ENCODE measurements at places on chromosomes 11 and 22.

- H3K36me3 ChIP-seq: no peaks in the 10 kb centered on the region
- no peaks in the 10 kb centered on the region for H3K4me1 ChIP-seq
- no peak overlapping the region for H3K4me3 ChIP-seq
- DNase-seq: no peak
- no peak overlapping the region for H3K27ac ChIP-seq
These were observed 35.4 kb downstream of the HORMAD2 start for GRCh38 chr22:30115705-30116104.

DNA sequence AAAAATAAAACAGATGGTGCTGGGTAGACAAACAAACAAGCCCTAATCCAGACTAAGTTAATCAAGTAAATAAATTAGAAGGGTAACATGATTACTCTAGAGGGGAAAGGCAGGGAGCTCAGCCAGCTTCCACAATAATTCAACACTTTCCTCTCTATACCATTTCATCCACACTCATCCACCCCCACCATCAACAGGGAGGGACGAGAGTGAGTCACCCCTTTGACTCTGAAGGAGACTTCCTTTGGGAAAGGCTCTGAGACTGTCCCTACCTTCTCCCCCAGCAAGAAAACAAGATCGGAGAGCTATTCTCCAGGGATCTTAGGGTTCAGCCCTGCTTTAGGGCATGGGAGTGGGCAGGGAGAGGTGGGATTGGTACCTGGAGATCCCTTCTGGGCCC lies 33.1 kb downstream of the TRIM66 start:
- H3K27ac ChIP-seq: no peak overlapping the region
- H3K4me1 ChIP-seq: no peaks in the 10 kb centered on the region
- no peak for DNase-seq
- H3K36me3 ChIP-seq: peaks cover 65% of the 10 kb centered on the region

GRCh38 chr11:17640493-17641164 lies 78.7 kb upstream of the MYOD1 start:
- H3K27me3 ChIP-seq: no peaks in the 10 kb centered on the region
- H3K36me3 ChIP-seq: no peaks in the 10 kb centered on the region
- no peak overlapping the region for H3K27ac ChIP-seq
- no peaks in the 10 kb centered on the region for H3K4me1 ChIP-seq
- DNase-seq: no peak

DNA sequence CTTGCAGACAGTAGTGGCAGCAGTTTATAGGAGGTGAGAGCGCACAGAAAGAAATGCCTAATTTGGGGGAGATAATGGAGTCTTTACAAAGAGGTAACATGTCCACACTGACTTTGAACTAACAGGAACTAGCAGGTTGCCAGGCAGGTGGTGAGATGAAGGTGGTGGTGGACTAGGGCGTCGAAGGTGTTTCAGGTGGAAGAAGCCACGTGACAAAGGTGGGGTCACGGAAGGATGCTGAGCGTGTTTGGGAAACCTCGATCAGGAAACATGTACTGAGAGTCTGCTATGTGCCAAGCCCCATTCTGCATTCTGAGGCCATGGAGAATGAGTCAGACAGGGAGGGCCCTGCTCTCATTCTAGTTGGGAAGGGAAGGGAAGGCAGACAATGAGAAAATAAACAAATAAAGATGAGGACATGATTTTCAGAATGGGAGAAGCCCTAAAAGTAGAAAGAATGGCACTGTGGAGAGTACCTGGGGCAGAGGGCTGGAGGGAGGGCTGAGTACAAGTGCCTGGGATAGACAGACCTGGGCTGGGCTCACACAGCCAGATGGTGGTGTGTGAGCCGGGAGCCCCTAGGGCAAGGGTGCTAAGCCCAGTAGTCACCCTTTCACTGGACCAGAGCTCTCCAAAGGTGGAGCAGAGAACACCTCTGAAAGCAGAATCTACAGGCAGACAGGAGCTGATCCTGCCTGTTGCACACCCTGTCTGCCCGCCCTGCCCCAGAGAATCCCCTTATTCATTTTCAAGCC lies 16.2 kb upstream of the NNMT start:
- no peaks in the 10 kb centered on the region for H3K27me3 ChIP-seq
- no peaks in the 10 kb centered on the region for H3K36me3 ChIP-seq
- no peak overlapping the region for H3K27ac ChIP-seq
- H3K4me1 ChIP-seq: peaks cover 3% of the 10 kb centered on the region

GRCh38 chr11:70921804-70922203 lies 330.6 kb downstream of the SHANK2 start:
- H3K27ac ChIP-seq: no peak overlapping the region
- H3K27me3 ChIP-seq: no peaks in the 10 kb centered on the region
- no peak overlapping the region for H3K4me3 ChIP-seq
- no peaks in the 10 kb centered on the region for H3K4me1 ChIP-seq
- DNase-seq: no peak

DNA sequence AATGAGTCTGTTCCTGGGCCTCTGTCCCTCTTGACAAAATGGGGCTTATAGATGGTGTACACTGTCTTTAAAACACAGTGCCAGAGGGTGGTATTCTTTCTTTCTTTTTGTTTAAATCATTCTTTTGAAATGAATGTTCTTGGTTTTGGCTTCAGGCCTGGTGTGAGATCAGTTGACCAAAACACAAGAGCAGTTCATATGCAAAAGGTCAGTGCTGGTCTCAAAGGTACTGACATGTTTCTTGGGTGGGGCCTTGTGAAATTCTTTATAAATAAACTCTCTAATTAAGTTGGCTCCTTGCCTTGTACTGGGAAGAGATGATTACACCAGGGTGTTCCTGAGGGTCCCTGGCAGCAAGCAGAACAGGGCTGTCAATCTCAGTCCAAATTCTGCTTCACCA lies 110.0 kb downstream of the FBXO7 start:
- no peak for DNase-seq
- H3K4me3 ChIP-seq: no peak overlapping the region
- no peaks in the 10 kb centered on the region for H3K27me3 ChIP-seq

- H3K4me1 ChIP-seq: no peaks in the 10 kb centered on the region
- no peak for DNase-seq
- no peaks in the 10 kb centered on the region for H3K27me3 ChIP-seq
- no peak overlapping the region for H3K27ac ChIP-seq
- no peaks in the 10 kb centered on the region for H3K36me3 ChIP-seq
These were observed 150.2 kb upstream of the B3GAT1 start for GRCh38 chr11:134562196-134562595.

GRCh38 chr22:40818747-40819598 lies at the start of gene SLC25A17:
Gene SLC25A17, minus strand, starts transcription at chr22:40819346. Its CDS starts 98 bp downstream, at chr22:40819248.
- H3K4me1 ChIP-seq: peaks cover 33% of the 10 kb centered on the region
- peak; percentile 94 for DNase-seq
- H3K36me3 ChIP-seq: peaks cover 19% of the 10 kb centered on the region
- H3K27ac ChIP-seq: peak within 1 kb of the TSS; percentile 90
- peak within 1 kb of the TSS; percentile 98 for H3K4me3 ChIP-seq

DNA sequence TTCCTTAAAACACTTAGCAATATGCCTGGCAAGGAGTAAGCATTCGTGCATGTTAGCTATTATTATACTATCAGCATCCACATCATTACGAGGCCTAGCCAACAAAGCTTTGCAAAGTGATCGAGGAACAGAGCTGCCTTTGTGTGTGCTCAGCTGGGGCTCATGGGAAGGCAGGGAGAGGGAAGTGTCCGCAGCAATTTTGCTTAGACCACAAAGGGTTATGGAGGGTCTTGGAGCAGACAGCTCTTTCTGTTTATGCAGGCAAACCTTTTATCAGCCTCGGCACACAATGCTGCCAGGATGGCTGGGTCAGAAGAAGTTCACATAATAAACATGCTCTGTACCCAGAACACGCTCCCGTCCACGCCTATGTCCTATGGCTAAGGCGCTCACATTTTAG lies 10.9 kb upstream of the DKK3 start:
- no peak overlapping the region for H3K4me3 ChIP-seq
- H3K27me3 ChIP-seq: no peaks in the 10 kb centered on the region
- H3K36me3 ChIP-seq: no peaks in the 10 kb centered on the region
- no peaks in the 10 kb centered on the region for H3K4me1 ChIP-seq
- no peak overlapping the region for H3K27ac ChIP-seq

GRCh38 chr22:47307326-47307725 lies 544.9 kb downstream of the TBC1D22A start:
- H3K27ac ChIP-seq: no peak overlapping the region

DNA sequence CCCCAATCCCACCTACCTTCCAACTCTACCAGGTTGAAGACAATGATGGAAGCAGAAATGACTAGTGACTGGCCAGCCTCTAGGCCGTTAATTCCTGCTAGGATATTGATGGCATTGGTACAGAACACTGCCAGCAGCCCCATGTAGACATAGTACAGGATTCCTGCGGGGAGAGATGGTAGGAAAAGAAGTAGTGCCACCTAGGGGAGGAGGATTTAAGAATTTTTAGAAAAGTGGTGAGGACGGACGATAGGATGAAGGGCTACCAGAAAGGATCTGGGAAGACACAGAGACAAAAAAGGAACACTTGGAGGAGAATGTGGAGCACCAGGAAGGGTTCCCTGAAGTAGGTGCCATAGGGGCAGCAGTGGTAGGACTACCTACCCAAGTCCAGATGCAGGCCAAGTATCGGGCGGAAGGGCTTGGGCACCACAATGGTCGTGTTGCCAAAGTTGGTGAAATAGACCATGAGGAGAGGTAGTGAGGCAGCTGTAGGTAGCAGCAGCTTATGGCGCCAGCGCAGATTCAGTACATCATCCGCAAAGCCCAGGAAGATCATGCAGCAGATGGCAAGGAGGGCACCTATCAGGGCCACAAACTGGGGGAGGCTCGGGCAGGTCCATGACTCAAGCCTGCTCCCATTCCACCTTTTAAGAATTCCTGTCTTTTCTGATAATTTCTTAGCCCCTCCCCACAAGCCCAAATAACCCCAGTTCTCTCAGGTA lies 1.2 kb downstream of the DPAGT1 start:
- DNase-seq: no peak
- peaks cover 4% of the 10 kb centered on the region for H3K36me3 ChIP-seq
- H3K27ac ChIP-seq: no peak overlapping the region
- peak overlapping the region; percentile 97 for H3K4me3 ChIP-seq
- peaks cover 27% of the 10 kb centered on the region for H3K4me1 ChIP-seq

DNA sequence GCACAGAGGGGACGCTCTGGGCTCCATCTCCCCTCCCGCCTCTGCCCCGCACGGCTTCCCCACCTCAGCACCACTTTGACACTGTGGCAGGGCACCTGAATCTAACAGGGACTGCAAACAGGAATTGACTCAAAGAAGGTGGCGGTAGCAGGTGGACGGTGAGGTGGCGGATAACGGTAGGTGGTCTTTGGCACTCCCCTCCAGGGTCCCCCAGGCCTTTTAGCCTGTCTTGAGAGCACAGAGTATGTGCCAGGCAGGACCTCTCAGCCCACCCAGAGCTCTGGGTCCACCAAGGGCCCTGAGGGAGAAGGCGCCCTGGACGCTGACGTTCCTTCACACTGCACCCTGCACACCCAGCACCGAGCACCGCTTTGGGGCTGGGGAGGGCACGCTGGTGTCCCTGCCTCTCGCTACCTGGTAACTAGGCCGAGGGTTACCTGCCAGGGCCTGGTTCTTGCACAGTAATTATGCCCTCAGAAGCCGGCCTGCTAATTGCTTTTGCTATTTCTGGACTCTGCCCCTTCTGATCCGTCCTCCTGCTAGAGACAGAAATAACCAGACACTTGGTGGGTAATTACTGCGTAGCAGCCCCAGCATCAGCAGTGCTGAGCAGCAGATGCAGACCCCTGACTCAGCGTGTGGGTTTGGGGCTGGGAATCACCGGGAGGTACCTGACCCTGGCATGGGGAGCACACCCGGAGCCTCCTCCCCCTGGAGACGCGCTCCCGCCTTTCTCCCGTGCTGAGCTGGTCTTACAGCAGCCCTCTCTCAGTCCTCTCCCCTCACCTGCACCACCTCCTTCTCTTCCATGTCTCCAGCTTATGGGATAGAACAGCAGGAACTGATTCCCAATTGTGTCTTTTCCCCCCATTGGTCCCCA lies 103.3 kb upstream of the B3GAT1 start:
- no peaks in the 10 kb centered on the region for H3K27me3 ChIP-seq
- peak; percentile 32 for DNase-seq
- H3K4me1 ChIP-seq: no peaks in the 10 kb centered on the region
- H3K36me3 ChIP-seq: no peaks in the 10 kb centered on the region
- H3K4me3 ChIP-seq: no peak overlapping the region

DNA sequence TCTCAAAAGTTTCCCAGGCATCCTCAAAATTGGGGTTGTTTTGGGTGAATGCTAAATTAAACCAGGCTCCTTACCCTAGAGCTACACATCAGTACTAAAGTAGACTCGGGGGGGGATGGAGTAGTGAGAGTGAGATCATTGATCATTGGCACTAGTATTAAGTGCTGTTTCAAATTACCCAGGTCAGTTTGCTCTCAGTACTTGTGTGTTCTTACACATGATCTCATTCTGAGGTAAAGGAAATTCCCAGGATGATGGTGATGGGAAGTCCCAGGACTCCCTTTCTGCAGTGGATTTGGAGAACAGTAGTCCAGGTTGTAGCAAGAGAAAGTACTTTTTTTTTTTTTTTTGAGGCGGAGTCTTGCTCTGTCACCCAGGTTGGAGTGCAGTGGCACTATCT lies 12.5 kb downstream of the RBM4 start:
- no peak for DNase-seq
- no peaks in the 10 kb centered on the region for H3K27me3 ChIP-seq
- no peak overlapping the region for H3K4me3 ChIP-seq
- no peak overlapping the region for H3K27ac ChIP-seq
- peaks cover 8% of the 10 kb centered on the region for H3K36me3 ChIP-seq

DNA sequence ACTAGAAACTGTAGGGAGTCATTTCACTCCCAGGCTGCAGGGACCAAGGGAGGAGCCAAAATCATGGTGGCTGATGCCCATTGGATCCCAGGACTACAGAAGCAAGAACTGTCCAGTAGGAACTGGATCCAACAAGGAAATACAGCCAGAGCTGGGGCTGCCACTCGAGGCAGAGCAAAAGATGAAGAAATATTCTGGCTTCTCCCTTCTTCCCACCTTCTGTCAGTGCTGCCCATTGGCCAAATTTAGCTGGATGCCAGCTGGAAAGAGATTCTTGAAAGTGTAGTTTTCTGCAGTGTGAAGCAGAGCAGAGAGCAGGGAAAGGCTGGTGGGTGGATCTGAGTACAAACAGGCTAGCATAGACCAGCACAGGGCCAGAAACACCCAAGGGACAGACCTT lies 45.6 kb downstream of the COMMD9 start:
- H3K27me3 ChIP-seq: no peaks in the 10 kb centered on the region
- no peak for DNase-seq
- H3K4me3 ChIP-seq: no peak overlapping the region

DNA sequence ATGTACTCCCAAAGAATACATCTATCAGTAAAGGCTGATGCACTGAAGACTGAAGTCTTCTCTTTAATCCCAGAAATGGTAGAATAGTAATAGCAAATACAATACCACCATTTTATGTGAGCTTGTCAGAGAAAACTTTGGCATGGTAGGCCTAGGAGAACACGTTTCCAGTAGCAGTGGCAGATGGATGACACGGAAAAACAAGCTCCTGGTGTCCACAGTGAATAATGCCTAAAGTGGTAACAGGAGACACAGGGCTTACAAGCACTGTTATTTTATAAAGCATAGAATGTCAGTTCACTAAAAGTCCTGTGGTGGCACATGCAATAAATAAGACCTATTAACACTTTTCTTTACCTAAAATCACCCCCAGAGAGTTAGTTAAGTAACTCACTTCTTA lies 277.6 kb downstream of the TTC28 start:
- no peaks in the 10 kb centered on the region for H3K36me3 ChIP-seq
- DNase-seq: no peak
- H3K27ac ChIP-seq: no peak overlapping the region
- no peak overlapping the region for H3K4me3 ChIP-seq
- no peaks in the 10 kb centered on the region for H3K27me3 ChIP-seq
